Spleen (tissue), 13 donors: ENCODE measurements at places on chromosomes 7 and 10. TPM values are rescaled to one million over a fixed set of nuclear protein-coding genes. Genes with fewer than 3 reads are reported as not detected.

DNA sequence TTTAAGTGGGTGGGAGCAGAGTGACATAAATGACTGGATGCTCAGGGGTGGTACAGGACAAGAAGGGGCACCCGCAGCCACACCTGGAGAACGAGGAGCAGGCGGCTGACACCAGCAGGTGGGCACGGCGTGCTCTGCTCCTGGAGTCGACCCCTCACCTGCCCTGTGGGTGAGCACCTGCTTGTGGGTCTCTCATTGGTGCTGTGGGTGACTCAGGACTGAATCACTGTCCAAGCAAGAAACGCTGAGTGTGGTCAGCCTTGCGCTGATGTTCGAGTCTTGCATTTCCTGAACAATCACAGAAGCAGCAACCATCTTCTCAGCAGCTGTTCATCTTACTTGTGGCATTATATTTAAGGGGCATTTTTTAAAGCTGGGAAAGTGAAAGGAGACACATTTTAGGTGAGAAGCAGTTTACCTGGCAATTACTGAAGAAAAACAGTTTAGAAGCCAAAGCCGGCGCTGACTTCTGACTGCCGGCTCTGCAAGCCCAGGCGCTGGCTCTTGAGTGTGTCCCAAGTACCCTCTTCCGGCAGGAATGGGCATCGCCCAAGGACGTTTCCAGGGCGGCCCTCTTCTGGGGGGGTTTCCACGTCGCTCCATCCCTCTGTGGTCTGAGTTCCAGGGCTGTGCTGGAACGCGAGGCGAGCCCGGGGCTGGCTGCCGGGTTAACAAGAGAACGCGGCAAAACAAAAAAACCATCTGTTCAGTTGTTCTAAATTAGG lies 145.2 kb upstream of the PFKP start:
- DNase-seq: no peak

DNA sequence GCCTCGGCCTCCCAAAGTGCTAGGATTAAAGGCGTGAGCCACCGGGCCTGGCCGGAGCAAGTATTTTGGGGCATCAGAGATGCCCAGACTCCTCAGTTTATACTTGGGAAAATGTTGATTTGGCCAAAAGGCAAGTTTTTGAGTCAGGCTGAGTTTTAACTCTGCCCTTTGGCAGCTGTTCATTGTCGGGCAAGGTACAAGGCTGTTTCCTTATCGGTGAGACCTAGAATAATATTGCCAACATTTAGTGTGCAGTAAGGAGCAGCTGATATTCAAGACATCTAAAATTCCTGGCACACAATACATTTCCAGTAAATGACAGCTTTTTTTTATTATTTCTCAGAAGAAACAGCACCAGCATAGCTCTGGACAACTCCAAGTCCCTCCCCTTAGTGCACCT lies 147.6 kb upstream of the C7orf33 start:
- no peak for DNase-seq

DNA sequence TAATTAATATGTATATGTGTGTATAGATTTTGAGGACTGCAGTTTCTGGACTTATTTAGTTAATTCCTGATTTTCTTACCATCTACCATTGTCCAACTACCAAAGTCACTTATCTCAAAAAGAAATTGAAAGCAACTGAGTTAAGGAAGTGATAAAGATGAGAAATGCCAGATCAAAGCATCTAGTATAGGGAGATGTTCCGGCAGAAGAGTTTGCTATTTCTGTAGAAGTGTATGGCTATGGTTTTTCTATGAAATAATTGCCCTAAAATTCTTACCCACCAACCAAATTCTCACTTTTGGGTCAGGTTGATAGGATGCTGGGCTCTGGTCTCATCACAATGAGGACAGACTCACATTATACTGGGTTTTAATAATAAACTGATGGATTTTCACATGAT lies 64.0 kb upstream of the RAB11FIP2 start:
- no peak for DNase-seq

DNA sequence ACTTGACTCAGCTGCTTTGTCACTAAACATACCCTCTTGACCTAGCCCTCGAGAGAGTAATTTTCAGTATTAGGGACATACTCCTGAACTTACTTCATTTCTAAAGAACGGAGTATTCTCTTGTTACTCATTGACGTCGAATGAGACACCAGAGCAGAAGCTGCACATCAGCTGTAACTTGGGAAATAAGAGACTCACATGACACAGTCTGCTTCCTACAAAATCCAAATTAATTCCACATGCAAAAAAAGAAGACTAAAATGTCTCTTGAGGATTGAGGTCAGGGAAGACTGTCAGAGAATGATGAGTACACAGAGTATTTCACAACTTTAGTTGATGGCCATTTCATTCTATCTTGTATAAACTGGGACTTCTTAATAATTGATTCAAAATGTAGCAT lies 114.7 kb upstream of the EGFR start:
- no peak for DNase-seq

DNA sequence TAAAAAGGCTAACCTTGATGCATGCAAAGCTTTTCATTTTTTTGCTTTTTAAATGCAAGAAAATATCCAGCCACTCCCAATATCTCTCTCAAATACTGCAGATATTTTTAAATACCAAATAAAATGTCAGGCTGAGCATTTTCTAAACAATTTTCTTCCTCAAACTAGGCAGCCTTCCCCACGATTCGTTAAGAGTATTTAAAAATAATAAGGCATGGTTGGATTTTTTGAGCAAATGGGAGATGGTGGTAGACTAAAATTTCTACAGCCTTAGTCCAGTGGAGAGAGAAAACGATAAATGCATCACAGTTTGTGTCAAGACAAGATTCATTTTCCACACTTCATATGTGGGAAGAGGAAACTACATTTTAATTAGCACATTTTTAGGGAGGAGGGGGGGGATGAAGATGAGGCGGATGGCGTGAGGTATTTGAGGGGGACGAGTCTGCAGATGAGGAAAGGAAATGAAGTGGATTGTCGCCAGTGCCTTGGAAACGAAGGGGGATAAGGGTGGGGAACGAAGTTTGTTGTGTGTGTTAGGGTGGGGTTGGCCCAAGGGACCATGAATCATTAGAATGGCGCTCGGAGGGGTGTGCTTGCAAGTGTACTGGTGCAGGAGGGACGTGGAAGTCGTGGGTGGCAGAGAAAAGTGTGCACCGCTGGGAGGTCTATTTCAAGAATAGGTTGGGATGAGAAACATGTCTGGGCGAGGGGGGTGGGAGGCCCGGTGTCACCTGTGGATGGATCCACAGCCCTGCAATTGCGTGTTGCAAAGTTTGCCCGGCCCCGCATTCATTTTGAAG lies 1.2 kb upstream of the ADD3 start:
- no peak for DNase-seq

- no peak for DNase-seq
Measured at GRCh38 chr7:156608173-156608478, 32.4 kb upstream of the RNF32 start.

DNA sequence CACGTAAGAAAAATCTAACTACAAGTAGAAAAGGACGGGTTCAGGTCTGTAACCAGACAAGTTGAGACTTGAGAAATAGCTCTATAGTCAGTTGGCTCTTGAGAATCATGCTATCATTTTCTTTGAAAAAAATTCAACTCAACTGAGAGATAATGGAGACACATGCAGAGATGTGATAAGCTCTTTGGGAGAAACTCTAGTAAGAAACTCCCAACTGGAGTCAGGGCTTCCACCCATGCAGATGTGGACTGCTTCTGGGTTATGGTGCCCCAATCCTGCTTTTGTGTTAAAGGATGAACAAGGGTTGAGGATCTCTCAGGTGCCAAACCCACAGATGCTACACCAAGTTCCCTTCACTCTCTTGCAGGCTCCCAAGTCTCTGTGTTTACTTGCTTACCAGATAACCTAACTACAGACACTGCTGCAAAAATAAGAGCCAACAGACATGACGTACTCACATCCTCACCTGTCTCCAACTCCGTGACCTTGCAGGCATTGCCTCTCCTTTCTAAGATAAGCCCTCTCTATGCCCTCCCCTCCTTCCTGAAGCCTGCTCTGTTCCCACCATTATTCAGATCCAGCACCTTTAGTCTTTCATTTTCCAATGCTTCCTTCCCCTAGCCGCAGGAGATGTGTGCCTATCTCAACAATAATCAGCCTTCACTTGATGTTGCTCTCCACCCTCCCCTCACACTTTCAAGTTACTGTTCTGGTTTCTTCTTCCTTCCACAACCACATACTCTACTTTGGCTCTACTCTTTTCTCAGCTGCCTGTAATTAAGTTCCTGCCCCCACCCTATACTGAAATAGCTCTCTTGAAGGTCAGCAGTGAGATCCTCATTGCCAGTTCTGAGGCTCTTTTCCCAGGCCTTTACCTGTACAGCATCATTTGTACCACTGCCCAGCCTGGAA lies 130.0 kb downstream of the ICA1 start:
- DNase-seq: no peak

DNA sequence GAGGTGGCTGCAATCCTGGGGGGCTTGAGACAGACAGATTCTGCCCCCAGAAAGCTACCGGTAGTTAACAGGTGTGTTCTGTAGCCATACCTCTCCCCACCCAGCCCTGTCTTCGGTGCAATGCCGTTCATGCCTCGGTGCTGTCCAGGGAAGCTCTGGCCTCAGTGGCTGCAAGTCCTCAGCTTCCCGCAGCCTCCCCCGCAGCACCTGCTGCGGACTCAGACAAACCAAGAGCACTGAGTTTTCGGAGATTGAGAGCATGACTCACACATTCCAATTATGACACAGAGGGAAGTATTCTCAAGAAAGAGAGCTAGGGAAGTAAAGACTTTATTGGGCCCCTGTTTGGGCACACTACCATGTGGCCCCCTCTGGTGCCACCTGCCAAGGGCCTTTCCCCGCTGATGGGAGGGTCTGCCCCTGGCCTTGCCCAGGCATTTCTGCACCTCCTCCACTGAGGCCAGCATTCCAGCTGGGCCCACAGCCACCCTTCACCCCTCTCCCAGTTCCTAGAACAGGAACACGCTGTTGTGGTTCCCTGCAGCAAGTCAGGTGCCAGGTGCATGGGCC lies 30.2 kb upstream of the EZH2 start:
- DNase-seq: no peak

The HOXA6 gene
- 0.91 TPM for total RNA-seq

The LIPF gene
- not detected for total RNA-seq

The ATP6V0E2 gene
- total RNA-seq: 24.8 TPM
